Caco-2 (cell line): ENCODE measurements at places on chromosomes 4 and X. TPM values are rescaled to one million over a fixed set of nuclear protein-coding genes. Genes with fewer than 3 reads are reported as not detected.
A peak's percentile ranks its signal among the peaks of the same experiment; 100 is the strongest.

RPA4 gene
- total RNA-seq = 0.39 and 0.75 TPM in 2 replicates

GRCh38 chr4:17500574-17500973, 11.3 kb downstream of the QDPR start:
- peaks cover 3% of the 10 kb centered on the region; the same call in 1 of the 2 replicates for H3K36me3 ChIP-seq
- no peak overlapping the region for H3K4me3 ChIP-seq
- no peak for DNase-seq
- no peaks in the 10 kb centered on the region for H3K27me3 ChIP-seq
- no peaks in the 10 kb centered on the region for H3K4me1 ChIP-seq

GRCh38 chrX:5898463-5898862, 330.2 kb downstream of the NLGN4X start:
- H3K4me3 ChIP-seq = no peak overlapping the region
- no peak for DNase-seq
- H3K4me1 ChIP-seq = no peaks in the 10 kb centered on the region
- H3K36me3 ChIP-seq = no peaks in the 10 kb centered on the region

SPRY1 gene
- 23.2 and 23.4 TPM in 2 replicates for total RNA-seq

FOXR2 gene
- total RNA-seq = not detected in 2 replicates

DNA sequence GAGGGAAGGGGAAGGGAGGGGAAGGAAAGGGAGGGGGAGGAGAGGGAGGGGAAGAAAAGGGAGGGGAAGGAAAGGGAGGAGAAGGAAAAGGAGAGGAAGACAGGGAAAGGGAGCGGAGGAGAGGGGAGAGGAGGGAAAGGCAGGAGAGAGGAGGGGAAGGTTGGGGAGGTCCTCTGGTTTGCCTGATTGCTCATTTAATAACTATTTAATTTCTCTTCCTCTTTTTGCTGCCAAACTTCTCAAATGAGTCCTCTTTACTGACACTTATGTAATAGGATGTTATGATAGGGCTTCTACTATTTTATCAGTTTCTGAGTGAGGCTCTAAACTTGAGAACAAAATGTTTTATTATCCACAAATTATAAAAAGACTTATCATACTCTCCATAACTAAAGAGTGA, 35.4 kb upstream of the PPA2 start:
- H3K27ac ChIP-seq = no peak overlapping the region
- no peak for DNase-seq
- no peaks in the 10 kb centered on the region for H3K36me3 ChIP-seq
- H3K27me3 ChIP-seq = no peaks in the 10 kb centered on the region; the same call in 1 of the 2 replicates

GRCh38 chrX:48957827-48958634, 624 bp upstream of the OTUD5 start:
- peak overlapping the region; percentile 73 for H3K4me3 ChIP-seq
- H3K27ac ChIP-seq = peak overlapping the region; percentile 100
- H3K27me3 ChIP-seq = no peaks in the 10 kb centered on the region
- DNase-seq = peak; percentile 94

CSAG1 gene
- not detected in 2 replicates for total RNA-seq

ZAR1 gene
- 0.21 TPM in 1 of 2 replicates, not detected in the other for total RNA-seq

L1CAM gene
- total RNA-seq = 12.7 and 12.8 TPM in 2 replicates

SPANXN4 gene
- total RNA-seq = not detected in 2 replicates

DNA sequence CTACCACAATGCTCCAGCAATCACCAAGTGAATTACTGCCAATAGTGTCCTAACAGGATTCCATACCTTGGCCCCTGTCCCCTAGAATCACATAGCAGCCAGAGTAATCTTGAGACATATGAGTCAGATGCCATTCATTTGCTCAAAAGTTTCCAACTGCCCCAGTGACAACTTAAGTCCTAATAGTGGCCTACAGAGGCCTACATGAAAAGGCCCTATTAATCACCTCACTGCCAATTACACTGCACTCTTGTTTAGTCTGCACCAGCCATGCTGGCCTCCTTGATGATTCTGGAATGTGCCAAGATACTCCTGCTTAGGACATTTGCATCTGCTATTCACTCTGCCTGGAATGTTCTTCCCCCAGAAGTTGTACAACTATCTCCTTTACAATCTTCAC, 130.7 kb downstream of the NR3C2 start:
- no peaks in the 10 kb centered on the region for H3K36me3 ChIP-seq
- DNase-seq = no peak
- H3K4me3 ChIP-seq = no peak overlapping the region
- H3K27me3 ChIP-seq = no peaks in the 10 kb centered on the region
- H3K27ac ChIP-seq = no peak overlapping the region

SLC49A3 gene
- 0.20 TPM in 1 of 2 replicates, not detected in the other for total RNA-seq

- 0 out of 2 replicates have a peak, but pooled peaks cover 7% of the 10 kb centered on the region for H3K4me1 ChIP-seq
- H3K27me3 ChIP-seq = no peaks in the 10 kb centered on the region
- H3K27ac ChIP-seq = no peak overlapping the region
- no peak for DNase-seq
These were observed 58.1 kb upstream of the BCOR start for GRCh38 chrX:40155589-40156469.

CD38 gene
- not detected in 2 replicates for total RNA-seq

DNA sequence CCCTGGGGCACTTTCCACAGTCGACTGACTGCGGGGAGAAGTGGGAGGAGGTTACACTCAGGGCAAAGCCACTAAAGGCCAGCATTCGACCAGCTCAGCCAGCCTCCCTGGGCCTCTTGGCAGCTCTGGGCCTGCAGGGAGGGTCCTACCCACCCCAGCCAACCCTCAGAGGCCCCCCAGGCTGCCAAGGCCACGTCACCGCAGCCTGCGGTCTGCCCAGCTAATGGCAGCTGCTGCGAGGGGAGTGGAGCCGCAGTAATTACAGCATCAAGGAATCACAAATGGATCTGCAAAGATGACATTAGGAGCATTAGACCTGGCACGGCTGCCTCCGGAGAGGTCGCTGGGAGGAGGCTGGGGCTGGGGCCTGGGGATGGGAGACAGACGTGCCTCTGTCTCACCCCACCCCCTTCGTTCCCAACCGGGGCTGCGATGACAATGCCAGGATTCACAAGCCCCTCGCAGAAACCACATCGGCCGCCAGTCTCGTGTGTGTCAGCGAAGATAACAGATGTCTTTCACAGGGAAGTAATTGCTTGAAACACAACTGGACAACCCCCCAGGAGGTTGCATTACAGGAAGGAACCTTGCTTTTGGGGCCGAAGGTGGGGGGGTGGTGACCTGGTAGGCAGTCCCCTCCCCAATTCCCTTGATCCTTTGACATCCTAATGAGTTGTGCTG, 367.6 kb downstream of the BCOR start:
- H3K36me3 ChIP-seq = no peaks in the 10 kb centered on the region
- H3K27me3 ChIP-seq = no peaks in the 10 kb centered on the region

SMAD1 gene
- 4.9 and 5.3 TPM in 2 replicates for total RNA-seq
